Esophagus muscularis mucosa (tissue), 4 donors: ENCODE measurements at places on chromosomes 2 and 18. TPM values are rescaled to one million over a fixed set of nuclear protein-coding genes. Genes with fewer than 3 reads are reported as not detected.

DNA sequence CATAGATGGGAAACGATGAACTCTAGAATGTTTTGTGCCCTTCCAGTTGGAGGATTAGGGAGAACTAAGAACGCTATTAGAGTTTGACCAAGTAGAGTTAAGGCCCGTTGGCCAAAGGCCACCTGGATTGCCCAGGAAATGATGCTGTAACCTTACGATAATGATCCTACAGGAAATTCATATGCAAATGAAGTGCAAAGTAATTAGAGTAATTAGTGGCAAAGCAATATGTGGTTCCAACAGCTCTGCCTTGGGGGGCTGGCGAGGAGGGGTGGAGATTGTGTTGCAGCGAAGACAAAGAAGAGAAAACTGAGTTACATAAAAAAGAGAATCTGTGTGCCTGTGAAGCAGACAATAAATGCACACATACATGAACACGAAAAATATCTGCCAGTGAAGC, 61.5 kb upstream of the BOD1L2 start:
- DNase-seq = no peak

DNA sequence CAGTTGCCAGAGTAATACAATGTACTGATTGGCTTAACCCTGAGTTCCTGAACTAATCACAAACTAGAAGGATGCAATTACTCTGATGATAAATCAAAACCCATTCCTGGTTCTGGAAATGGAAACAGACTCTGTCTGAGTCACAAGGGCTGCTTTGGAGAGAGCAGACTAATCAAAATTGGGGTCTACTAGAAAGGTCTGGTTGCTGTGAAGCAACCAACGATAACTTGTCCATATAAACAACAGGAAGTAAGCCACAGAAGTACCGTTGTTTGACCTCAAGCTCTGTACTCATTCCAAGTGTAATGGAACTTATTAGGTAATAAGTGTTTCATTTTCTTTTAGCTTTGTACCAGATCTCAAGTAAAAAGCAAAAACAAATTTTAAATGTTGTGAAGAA, 49.7 kb downstream of the RASGRP3 start:
- DNase-seq = peak; percentile 34

DNA sequence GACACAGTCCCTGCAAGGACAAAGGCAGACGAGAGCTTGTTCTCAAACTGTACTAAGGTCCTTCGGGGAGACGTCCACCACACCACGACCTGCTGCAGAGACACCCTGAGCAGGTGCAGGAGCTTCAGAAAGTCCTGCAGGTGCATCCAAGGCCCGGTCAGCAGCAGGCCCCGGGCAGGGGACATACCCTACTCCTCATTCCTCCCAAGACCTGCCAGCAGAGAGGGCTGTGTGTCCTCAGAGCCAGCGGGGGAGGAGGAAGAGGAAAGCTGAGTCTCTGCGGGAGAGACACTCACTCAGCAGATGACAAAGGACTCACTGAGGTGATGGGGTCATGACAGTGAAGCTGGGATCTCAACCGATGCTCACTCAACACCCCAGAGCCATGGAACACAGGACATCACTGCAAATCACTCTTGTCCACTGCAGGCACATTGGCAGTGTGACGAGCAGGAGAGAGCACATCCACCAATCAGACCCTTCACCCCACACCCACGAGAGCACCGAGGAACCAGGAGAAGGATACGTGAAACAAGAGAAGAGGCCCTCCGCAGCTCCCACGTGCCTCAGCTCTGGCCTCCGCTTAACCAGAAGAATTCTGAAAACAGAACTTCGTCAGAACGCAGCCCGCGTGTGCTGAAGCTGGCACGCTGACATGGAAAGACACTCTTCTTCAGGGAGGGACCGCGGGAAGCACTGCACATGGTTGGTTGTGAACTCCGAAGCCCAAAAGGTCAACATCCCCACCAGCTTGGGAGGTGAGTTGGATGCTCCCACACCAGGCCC, 9.3 kb downstream of the HDAC4 start:
- no peak for DNase-seq

- DNase-seq = no peak
These were observed 19.2 kb downstream of the NEURL3 start for GRCh38 chr2:96485751-96486651.

- no peak for DNase-seq
These were observed 404.8 kb downstream of the TXNL1 start for GRCh38 chr18:56233595-56233994.

DSC2 gene
- 4.6 TPM for total RNA-seq

RAB27B gene
- 1.6 TPM for total RNA-seq

CFAP65 gene
- not detected for total RNA-seq

ADAM23 gene
- total RNA-seq = 1.5 TPM
